ENCODE measurements at places on chromosomes 2 and 18. TPM values are rescaled to one million over a fixed set of nuclear protein-coding genes. Genes with fewer than 3 reads are reported as not detected.

NAT8 gene
- total RNA-seq: not detected

DNA sequence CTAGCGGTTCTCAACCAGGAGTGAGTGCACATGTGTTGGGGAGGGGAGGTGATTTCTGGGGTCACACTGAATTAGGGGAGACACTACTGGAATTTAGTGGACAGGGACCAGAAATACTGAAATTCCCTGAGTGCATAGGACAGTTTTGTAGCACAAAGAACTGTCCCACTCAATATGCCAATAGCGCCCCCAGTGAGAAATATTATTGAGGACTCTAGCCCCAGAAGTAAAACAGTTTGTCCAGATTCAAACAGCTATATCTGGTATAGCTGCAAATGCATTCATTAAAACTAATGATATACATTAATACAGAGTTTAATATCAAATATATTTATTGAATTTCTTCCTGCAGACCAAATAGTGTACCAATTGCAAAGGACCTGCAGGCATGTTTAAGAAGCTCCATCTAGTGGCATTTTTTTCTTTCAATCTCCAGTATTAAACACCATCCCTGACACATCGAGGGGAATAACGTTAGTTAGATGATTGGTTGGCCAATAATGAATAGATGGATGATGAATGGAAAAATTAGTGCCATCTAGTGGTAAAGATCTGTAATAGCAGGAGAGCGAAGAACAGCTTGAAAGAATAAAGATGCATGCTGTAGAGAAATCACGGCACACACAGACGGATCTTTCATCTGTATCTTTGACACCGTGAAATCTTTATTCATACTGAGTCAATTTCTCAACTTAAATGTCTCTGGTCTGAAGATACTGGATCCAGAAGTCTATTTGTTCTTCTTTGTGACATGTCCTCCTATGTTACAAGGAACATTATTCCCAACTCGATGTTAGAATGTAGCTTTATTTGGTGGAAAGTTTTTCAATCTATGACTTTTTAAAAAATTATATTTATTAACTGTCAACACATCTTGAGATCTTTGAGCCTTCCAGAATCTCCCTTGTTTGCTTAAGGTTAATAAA lies 62.5 kb downstream of the DHRS9 start:
- DNase-seq: no peak

CCDC85A gene
- total RNA-seq: not detected

PRKAG3 gene
- total RNA-seq: not detected

DNA sequence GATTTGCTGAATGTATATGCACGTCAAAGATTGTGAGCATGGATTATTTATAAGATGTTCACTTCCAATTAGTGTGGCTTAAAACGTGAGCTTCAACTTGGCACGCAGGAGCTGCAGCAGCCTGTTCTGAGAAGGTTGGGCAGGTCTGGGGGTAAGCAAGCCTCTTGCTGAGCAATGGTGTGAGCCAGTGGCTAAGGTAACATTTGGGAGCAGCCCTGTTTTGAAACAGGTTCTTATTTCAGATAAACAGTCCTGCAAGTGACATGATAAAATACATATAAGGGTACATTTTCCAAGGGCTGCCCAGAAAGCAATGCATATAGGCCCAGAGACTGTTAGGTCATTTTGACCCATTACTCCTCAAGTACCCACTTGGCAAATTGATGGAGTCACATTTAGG lies 415.3 kb downstream of the ZNF521 start:
- no peak for DNase-seq

- no peak for DNase-seq
Observed at GRCh38 chr2:68764806-68765311, 30.2 kb downstream of the ARHGAP25 start.

GRCh38 chr2:85356186-85356585 lies 1.6 kb downstream of the ELMOD3 start:
- no peak for DNase-seq

DNA sequence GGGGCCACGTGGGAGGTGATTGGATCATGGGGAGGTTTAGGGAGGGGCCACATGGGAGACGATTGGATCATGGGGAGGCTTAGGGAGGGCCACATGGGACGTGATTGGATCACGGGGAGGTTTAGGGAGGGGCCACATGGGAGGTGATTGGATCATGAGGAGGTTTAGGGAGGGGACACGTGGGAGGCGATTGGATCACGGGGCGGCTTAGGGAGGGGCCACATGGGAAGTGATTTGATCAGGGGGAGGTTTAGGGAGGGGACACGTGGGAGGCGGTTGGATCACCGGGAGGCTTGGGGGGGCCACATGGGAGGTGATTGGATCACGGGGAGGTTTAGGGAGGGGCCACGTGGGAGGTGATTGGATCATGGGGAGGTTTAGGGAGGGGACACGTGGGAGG lies 22.5 kb upstream of the SALL3 start:
- DNase-seq: no peak

MTX2 gene
- 33.3 TPM for total RNA-seq

DNA sequence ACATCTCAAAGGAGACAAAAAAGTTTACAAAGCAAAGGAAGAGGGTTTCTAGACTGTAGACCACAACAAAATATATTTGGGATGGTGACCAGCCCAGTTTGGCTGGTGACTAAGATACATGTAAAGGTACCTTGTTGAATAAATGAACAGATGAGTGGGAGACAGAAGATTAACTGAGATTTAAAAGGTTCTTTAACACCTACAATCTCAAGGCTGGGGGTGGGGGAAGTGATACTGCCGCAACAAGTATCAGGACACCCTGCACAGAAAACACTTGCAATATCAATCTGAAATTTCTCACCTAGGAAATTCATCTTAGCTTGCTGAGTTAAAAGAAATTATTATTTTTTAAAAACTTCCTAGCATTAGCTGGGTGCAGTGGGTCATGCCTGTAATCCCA lies 8.3 kb downstream of the RNF149 start:
- no peak for DNase-seq

GRCh38 chr2:109284826-109285225 lies 155.8 kb downstream of the SH3RF3 start:
- no peak for DNase-seq

GRCh38 chr2:108612153-108612513 lies 77.9 kb downstream of the LIMS1 start:
- no peak for DNase-seq

DNA sequence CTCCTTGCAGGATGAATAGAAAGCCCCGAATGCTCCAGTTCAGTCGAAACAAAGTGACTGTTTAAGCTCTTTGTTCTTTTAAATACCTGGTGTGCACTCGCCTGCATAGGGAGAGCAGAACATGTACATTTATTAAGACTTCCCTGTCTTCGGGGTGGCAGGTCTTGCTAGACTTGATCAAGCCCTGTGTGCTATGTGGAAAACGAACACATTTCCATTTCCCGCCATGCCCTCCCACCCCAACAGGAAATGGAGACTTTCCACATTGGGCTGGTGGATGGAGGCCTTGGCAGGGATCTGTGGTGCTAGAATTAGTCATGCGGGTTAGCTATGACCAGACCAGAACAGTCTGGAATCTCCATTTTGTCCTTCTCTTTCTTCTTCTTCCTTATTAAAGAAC lies 321.0 kb upstream of the THSD7B start:
- no peak for DNase-seq

GRCh38 chr2:2243666-2244065 lies 87.4 kb downstream of the MYT1L start:
- DNase-seq: no peak

- no peak for DNase-seq
Observed at GRCh38 chr2:184765112-184765895, 167.0 kb downstream of the ZNF804A start.

DNA sequence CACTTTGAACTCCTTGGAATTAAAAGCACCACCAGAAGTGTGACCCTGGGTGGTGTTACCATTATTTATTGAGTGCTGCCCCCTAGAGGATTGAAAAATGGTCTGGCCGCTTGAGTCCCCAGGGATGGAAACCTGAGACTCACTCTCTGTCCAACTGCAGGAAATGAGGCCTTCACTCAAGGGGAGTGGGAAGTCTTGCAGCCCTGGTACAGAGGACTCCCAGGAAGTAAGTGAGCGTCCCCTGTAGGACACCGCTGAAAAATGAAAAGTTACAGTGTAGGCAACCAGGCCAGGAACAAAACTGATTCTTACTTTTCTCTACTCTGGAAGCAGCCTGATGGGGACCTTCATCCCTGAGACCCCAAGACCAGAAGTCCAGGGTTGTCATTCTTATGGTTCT lies 2.2 kb upstream of the NRP2 start:
- DNase-seq: peak; percentile 80

ARHGEF4 gene
- total RNA-seq: 2.8 TPM

- no peak for DNase-seq
Observed at GRCh38 chr2:72210470-72210869, 62.8 kb upstream of the CYP26B1 start.

- no peak for DNase-seq
Observed at GRCh38 chr2:176443946-176444345, 174.7 kb downstream of the MTX2 start.

TFCP2L1 gene
- total RNA-seq: 17.8 TPM

- no peak for DNase-seq
Observed at GRCh38 chr2:152335726-152336118, 748 bp downstream of the FMNL2 start.

EDAR gene
- 0.95 TPM for total RNA-seq

NR4A2 gene
- total RNA-seq: 0.97 TPM

TRIM43 gene
- not detected for total RNA-seq

- DNase-seq: no peak
Observed at GRCh38 chr2:71962911-71963694, 184.6 kb downstream of the CYP26B1 start.

PROM2 gene
- 0.82 TPM for total RNA-seq

GCKR gene
- 0.65 TPM for total RNA-seq

- DNase-seq: no peak
Observed at GRCh38 chr2:217095511-217096205, 235.8 kb upstream of the TNP1 start.

- no peak for DNase-seq
Observed at GRCh38 chr18:13831864-13832508, 8.0 kb downstream of the MC5R start.

TMEM169 gene
- total RNA-seq: 1.1 TPM

DNA sequence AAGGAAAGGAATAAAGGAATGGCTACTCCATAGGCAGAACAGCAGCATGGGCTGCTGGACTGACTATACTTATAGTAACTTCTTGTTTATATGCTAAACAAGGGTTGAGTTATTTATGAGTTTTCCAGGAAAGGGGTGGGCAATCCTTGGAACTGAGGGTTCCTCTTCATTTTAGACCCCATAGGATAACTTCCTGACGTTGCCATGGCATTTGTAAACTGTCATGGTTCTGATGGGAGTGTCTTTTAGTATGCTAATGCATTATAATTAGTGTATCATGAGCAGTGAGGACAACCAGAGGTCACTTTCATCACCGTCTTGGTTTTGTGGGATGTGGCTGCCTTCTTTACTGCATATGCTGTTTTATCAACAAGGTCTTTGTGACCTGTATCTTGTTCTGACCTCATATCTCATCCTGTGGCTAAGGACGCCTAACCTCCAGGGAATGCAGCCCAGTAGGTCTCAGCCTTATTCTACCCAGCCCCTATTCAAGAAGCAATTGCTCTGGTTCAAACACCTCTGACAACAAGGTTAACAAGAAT lies 98.6 kb upstream of the CABLES1 start:
- DNase-seq: no peak
